Activated T-helper 1 cell treated with anti-CD3 and anti-CD28 coated beads, Interleukin-2, amount 50 U/mL, for 16 hours (primary cell): ENCODE measurements at places on chromosomes 2 and 18.

DNA sequence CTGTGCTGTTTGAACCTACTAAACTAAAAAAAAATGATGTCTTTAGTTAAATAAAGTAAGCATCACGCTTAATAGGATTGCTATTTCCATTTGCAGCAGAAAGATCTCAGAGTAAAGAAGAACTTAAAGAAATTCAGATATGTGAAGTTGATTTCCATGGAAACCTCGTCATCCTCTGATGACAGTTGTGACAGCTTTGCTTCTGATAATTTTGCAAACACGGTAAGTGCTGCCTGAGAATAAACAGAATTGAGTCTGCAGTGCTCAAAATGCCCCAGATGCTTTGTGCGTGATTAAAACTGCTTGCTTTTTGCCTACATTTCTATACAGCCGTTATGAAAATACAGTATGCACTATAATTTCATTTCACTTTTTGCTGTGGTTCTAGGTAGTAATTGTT lies 3.9 kb downstream of the CDCA7 start:
- DNase-seq, result no peak

GRCh38 chr2:133241224-133241571 lies 327.1 kb downstream of the NCKAP5 start:
- DNase-seq, result no peak

DNA sequence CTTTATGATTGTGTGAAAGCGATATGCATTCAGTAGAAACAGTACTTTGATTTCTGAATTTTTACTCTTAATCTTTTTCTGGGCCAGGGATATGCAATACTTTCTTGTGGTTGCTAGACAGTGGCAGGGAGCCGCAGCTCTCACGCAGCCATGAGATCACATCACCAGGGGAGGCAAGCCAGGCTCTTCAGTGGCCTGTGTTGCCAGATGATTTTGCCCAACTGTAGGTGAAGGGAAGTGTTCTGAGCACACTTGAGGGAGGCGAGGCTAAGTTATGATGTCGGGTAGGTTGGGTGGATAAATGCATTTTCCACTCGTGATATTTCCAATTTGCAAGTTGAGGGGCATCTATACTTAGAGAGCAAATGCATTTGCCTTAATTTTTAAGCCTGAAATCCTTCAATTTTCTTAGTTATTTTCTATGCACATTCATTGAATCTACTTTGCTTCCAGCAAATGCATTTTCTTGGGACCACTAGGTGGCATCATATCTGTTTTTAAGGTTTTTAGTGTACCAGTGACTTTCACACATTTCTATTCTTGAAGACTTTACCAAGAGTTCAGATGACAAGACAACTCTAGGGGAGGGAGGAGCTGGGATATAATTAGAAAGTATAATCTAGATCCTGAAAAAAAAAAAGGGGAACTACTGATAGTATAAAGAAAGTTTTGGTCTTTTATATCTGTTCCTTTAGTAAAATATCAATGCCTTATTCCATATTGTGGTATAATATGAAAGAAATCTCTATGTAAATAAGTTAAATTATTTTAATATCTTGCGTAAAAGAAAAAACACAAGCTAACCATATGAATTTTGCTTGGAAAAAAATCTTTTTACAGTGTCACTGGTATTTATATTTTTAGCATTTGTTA lies 643.3 kb downstream of the SOCS6 start:
- no peak for DNase-seq

- DNase-seq, result no peak
These were observed 27.8 kb downstream of the ANO7 start for GRCh38 chr2:241216211-241216761.

DNA sequence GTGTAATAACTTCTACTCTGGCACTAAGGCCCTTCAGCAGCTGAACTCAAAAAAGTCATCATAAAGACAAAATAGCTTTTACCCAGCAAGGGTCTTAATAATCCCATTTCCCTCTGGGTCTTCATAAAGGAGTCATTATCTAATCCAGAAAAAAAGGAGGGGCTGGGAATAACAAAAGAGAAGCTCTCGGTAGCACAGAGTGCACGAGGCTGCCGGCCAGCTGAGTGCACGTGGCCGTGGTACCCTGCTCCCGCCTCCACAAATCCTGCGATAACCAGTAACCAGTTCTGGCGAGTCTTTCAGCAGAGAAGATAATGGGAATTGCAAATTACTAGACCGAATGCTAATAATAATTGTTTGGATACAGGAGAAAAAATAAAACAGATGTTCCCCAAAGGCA lies 7.5 kb downstream of the NRP2 start:
- no peak for DNase-seq

GRCh38 chr2:37453027-37453426 lies 108.6 kb downstream of the QPCT start:
- no peak for DNase-seq

- DNase-seq, result no peak
These were observed 39.5 kb upstream of the TFPI start for GRCh38 chr2:187593697-187594096.

- no peak for DNase-seq
These were observed 163.6 kb upstream of the ZNF516 start for GRCh38 chr18:76658627-76659026.

- DNase-seq, result no peak
These were observed 1399.0 kb upstream of the ZEB2 start for GRCh38 chr2:145918951-145919350.

DNA sequence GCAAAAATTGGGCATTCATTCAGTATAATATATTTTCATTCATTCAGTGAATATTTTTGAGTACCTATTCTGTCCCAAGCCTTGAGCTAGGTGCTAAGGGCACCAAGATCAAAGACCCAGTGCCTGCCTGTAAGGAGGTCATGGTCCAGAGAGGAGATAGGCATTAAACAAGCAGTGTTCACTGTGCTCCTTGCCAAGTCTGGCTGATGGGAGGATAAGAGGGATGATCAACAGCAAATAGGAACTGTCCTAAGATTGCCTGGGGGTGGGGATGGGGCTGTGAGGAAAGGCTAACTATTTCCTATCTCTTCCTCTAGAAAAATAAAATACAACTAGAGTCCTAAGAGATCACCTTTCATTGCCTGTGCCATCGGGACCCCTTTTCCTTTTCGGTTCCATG lies 60.4 kb downstream of the SETBP1 start:
- no peak for DNase-seq

DNA sequence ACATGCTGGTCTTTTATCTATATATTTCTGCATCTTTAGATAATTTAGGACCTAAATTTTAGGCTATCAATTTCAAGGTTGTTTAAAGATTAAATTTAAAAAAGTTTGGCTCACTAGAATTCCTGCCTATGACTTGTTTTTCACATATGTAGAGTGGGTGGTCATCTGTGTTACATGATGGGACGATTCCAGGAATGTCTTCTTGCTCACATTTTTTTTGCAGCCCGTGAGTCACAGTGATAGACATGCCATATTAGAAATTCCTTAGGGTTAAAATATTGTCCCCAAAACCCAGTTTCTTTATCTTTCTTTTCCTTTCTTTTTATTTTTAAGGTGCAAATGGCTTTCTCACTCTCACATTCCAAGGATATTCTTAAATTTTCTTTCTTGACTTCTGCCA lies 652.0 kb downstream of the PLCL1 start:
- no peak for DNase-seq

GRCh38 chr2:130766711-130767407 lies 11.5 kb downstream of the AMER3 start:
- DNase-seq, result no peak

GRCh38 chr2:209624192-209624938 lies 147.3 kb upstream of the UNC80 start:
- no peak for DNase-seq

- no peak for DNase-seq
These were observed 30.1 kb upstream of the PID1 start for GRCh38 chr2:229301237-229301636.

- no peak for DNase-seq
These were observed 158.5 kb upstream of the LMAN1 start for GRCh38 chr18:59517446-59518165.

- no peak for DNase-seq
These were observed 14.6 kb downstream of the CIB4 start for GRCh38 chr2:26626606-26627005.

GRCh38 chr18:12278741-12279682 lies 24.9 kb downstream of the CIDEA start:
- no peak for DNase-seq

DNA sequence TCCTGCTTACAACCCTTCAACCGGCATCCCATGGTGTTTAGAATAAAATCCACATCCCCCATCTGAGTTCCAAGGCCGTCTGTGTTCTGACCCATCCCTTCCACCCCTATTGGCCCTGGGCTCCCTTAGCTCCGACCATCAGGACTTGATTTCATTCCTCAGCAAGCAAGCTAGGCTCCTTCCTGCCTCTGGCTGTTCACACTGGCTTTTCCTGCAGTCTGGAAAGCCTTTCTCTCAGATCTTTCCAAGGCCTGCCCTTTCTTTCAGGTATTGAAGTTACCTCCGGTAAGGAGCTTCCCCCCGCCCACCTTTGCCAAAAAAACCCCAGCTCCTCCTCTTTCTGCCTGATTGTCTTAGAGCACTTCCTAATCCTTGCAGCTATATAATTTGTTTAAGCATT lies 86.8 kb downstream of the CLIP4 start:
- DNase-seq, result no peak
